ENCODE measurements at places on chromosomes 3 and 15. TPM values are rescaled to one million over a fixed set of nuclear protein-coding genes. Genes with fewer than 3 reads are reported as not detected.

The GOLGA6L1 gene
- total RNA-seq = not detected

The IL5RA gene
- total RNA-seq = 1.4 TPM

The SUCNR1 gene
- not detected for total RNA-seq

The SEMA6D gene
- 30.1 TPM for total RNA-seq
